ENCODE measurements at places on chromosomes 16 and 17. TPM values are rescaled to one million over a fixed set of nuclear protein-coding genes. Genes with fewer than 3 reads are reported as not detected.

GRCh38 chr16:22385196-22385595 is 10.8 kb upstream of the CDR2 start:
- DNase-seq, result no peak

- peak; percentile 13 for DNase-seq
These were observed 61.6 kb downstream of the TIMM22 start for GRCh38 chr17:1058423-1059130.

DNA sequence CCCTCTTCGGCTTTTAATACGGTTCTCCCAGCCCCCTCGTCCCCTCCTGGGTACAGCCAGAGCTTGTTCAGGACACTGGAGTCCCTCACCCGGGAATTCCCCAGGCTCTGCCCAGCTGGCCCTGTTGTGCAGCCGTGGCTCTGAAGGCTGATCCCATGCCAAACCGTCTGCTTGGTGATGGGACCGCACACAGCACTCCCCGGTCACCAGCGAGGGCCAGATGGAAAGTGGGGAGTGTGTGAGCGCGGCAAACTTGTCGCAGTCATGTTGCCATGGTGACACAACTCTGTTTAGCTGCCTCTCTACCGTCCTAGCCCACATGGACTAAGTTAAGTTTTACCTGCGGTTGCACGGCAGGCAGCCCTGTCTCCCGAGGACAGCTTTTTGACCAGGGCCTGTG is 107.9 kb downstream of the RAP1GAP2 start:
- peak; percentile 64 for DNase-seq

GRCh38 chr17:77096570-77097214 is 44.1 kb upstream of the SEC14L1 start:
- DNase-seq, result peak; percentile 58

- peak; percentile 32 for DNase-seq
These were observed 29.9 kb downstream of the PIEZO1 start for GRCh38 chr16:88754912-88755744.

DNA sequence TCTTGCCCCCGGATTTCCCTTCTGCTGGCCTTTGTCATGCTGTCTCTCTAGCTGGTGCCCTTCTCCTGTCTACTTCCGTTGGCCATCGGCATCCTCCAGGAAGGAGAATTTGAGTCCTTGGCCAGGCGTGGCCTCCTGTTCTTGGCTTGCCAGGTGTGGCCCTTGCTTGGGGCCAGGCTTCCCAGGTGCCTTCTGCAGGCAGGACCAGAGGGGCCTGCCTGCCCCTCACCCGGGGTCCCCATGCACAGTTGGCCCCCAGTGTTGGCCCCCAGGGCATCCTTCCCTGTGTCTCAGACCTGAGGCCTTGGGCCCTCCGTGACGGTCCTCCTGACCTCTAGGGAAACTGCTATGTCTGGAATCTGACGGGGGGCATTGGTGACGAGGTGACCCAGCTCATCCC is 2.6 kb downstream of the MLST8 start:
- no peak for DNase-seq

- no peak for DNase-seq
These were observed 47.5 kb downstream of the STAT3 start for GRCh38 chr17:42340691-42341127.

Gene COA3
- total RNA-seq, result 81.1 TPM

DNA sequence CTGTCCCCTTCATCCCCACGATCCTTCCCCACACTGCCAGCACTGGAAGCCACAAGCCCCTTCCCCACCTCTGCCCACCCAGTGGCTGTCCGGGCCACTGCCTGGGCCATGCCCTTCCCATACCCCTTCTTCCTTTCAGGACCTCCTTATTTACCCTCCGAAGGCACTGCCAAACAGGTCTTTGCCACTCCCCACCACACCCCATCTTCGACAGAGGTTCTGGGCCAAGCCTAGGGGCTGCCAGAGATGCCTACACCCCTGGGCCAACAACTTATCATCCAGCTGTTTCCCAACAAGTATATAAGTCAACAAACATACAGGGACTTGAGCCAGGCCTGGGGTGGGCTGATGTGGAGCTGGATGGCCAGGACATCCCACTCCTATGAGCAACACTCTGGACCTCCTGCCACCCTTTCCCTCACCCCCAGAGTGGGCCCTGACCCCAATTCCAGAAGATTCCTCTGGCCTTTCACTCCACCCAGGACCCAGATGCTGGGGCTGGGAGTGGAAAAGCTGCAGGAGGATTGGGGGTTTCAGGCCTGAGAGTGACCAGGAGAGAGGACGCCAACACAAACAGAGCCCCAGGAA is 1.5 kb upstream of the PPP1R1B start:
- DNase-seq, result no peak

- DNase-seq, result no peak
These were observed 17.4 kb upstream of the RASD1 start for GRCh38 chr17:17513626-17514025.

Gene CALB2
- total RNA-seq, result not detected

Measured in renal cortical epithelial cell (primary cell).